ENCODE measurements at places on chromosomes 6 and 20.

DNA sequence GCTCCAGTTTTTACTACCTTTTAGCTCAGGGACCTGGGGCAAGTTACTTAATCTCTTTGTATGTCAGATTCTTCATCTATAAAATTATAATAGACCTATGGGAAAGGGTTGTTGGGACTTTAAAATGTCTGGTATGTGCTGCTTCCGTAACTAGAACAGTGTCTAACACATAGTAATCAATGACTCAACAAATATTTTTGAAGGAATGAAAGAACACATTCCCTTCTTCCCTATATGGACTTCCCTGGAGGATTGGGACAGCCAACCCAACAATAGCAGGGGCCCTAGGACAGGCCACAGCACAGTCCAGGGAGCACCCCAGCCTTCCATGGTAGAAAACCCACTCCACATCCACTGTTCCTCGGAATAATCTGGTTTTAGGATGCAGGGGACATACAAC lies 50.7 kb upstream of the TPD52L1 start:
- no peak for DNase-seq

- DNase-seq, result no peak
Measured at GRCh38 chr20:15319439-15319838, 982.0 kb upstream of the FLRT3 start.

DNA sequence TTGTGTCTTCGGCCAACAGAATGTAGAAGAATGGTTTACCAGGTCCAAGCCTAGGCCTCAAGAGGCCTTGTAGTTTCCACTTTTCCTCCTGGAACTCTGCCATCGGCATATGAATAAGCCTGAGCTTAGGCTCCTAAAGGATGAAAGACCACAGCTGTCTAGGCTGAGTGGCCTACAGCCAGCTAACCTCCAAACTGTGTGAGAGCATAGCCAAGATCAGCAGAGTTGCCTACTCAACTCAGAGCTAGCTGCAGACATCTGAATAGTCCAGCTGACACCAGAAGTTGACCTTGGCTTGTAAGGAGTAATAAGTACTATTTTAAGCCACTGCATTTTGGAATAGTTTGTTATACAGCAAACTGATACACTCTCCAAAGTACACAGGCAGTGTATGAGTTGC lies 52.6 kb upstream of the SMIM29 start:
- DNase-seq, result no peak

DNA sequence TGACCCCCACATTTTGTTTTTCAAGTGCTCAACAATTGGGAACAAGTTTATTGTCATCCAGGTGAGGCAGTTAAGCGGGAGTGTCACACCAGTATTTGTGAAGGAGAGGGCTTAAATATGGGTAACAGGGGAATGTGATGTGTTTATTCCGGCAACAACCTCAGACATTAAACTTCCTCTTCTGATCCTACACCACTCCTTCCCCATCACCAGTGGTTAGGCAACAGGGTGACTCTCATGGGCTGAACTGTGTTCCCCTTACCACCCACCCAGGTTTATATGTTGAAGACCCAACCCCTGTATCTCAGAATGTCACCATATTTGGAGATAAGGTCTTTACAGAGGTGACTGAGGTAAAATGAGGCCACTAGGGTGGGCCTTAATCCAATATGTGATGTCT lies 52.1 kb upstream of the RNF182 start:
- no peak for DNase-seq

DNA sequence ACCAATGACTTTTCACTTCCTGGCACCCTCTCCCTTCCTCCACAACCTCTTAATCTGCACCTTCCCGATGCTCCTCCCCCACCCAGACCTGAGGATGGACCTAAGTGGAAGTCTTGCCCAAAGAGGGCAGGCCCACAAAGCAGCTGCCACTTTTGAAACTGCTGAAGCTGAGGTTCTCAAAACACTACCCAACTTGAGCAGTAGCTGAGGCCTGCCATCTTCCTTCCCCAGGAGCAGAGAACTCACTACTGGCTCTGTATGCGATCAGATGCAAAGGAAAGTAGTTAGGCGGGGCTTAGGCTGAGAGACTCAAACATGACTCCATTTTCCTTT lies 1.5 kb downstream of the HM13 start:
- DNase-seq, result no peak

DNA sequence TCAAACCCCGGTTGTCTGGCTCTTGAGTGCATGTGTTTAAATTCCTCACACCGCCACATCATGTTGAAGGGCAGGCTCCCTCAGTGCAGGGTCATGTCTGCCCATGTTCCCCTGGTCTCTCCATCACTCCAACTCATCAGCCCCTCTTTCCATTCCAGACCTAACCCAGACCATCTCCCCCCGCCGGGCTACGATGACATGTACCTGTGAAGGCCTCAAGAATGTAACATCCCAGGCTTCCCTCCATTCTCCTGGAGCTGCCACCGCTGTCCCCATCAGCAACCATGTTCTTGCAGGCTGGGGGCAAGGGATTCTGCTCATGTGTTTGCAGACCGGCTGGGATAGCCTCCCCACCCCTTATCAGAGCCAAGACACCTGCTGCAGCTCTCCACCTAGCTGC lies 19.9 kb downstream of the TMEM74B start:
- DNase-seq, result no peak

GRCh38 chr6:1873781-1874180 lies 264.1 kb downstream of the FOXC1 start:
- DNase-seq, result no peak

GRCh38 chr6:50819466-50819903 lies 814 bp downstream of the TFAP2B start:
- no peak for DNase-seq

- DNase-seq, result no peak
Measured at GRCh38 chr6:127381384-127381783, 38.0 kb upstream of the ECHDC1 start.

DNA sequence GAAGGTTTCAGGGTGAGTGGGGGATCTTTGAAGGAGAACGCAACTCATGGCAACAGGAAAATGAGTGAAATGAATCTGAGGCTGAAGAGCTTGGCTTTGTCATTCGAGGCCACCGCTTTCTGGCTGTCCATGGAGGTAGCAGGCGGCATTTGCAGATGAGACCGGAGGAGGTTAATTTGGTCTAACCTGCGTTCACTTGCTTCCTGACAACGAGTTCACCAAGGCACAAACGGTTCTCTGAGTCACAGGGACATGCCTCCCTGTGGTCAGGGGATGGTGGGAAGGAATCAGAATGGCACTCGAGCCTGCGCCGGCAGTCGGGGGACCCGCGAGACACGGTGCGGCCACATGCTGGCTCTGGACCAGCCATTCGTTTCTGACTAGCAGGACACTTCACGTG lies 75.0 kb downstream of the IRF4 start:
- peak; percentile 53 for DNase-seq

- DNase-seq, result no peak
Measured at GRCh38 chr6:74447013-74447412, 751.0 kb downstream of the CD109 start.

DNA sequence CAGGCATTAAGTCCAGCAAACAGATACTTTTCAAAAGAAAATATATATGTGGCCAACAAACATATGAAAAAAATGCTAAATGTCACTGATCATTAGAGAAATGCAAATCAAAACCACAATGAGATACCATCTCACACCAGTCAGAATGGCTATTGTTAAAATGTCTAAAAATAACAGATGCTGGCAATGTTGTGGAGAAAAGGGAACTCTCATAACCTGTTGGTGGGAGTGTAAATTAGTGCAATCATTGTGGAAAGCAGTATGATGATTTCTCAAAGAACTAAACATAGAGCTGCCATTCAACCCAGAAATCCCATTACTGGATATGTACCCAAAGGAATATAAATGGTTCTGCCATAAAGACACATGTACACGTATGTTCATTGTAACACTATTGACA lies 20.6 kb downstream of the KCNQ5 start:
- no peak for DNase-seq

DNA sequence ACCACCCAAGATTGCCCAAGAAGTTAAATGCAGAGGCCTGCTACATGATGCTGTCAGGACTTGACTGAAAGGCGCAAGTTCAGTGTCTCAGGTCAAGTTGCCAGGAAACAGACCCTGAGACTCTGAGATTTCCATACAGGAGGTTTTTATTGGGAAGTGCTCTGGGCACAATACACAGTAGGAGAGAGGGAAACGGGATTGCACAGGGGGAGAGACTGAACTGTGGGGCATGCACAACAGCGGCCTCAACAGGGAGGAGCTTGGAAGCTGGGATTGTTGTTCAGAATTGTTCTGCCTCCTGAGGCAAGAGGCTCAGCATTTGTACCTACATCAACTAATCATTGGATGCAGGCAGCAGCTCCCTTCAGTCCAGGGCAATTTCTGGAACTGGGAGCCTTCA lies 6.7 kb downstream of the STX11 start:
- no peak for DNase-seq

- no peak for DNase-seq
Measured at GRCh38 chr6:25022140-25022553, 86.4 kb upstream of the RIPOR2 start.

DNA sequence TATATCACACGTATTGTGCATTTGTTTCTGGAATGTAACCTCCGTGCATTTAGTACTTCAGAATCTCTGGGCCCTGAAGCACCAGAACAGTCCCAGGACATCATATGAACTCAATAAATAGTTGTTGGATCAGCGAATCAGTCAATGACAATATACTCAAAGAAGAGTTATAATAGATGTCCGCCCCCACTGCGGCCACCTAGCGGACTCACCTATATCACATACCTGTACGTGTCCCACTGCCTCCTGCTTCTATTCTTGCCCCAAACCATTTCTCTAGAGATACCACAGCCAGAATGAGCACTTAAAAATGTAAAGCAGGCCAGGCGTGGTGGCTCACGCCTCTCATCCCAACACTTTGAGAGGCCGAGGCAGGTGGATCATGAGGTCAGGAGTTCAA lies 73.9 kb downstream of the DCDC2 start:
- DNase-seq, result no peak

DNA sequence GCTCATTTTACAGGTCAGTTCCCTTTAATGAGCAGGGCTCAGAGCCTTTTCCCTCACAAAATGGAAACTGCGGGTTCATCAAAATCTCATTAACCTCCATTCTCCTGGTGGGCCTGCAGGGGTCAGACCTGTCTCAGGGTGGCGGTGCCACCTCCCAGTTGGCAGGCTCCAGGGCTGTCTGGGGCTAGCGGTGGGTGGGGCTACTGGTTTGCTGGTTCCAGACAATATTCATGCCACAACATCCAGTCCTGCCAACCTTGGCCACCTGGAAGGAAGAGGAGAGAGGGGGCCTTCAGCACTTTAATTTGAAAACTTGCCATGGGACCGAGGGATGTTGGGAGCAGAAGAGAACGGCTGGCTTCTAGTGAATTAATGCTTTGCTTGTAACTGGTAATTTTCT lies 41.9 kb upstream of the CTNNBL1 start:
- DNase-seq, result peak; percentile 61

DNA sequence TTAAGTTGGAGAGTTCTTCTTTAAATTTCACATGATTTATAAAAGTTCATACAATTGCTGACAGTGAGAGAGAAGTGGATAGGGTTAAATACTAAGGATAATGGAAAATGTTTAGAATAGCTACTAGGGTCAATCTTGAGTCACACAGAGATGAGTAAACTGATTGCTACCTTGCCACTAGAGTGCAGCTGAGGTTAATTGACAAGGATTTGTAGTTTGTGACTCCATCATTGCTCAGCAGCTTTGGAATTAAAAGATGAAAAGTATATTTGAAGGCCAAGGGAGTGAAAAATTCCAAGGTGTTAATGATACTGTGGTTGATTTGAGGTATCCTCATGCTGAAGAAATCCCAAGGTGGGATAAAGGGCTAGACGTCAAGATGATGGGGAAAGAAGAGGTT lies 524.0 kb downstream of the UTRN start:
- no peak for DNase-seq

DNA sequence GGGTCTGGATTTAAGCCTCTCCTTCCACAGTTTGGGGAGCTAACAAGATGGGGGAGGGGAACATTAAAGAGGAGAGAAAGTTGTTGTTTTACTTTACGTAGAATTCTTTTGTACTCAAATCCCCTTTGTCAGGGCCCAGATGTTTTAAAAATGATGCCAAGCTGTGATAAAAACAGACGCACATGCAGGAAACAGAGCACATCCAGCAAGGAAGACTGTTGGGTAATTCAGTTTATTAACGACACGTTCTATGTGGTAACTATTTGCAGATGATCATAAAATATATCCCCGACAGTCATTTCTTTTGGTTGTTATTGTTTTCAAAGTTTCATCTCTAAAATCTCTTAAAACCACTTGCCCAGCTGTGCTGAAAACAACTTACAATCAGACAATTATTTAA lies 307.0 kb upstream of the PRDM1 start:
- no peak for DNase-seq

- no peak for DNase-seq
Measured at GRCh38 chr6:97765461-97765860, 482.4 kb upstream of the MMS22L start.

GRCh38 chr20:25225642-25226432 lies 22.0 kb upstream of the PYGB start:
- no peak for DNase-seq

DNA sequence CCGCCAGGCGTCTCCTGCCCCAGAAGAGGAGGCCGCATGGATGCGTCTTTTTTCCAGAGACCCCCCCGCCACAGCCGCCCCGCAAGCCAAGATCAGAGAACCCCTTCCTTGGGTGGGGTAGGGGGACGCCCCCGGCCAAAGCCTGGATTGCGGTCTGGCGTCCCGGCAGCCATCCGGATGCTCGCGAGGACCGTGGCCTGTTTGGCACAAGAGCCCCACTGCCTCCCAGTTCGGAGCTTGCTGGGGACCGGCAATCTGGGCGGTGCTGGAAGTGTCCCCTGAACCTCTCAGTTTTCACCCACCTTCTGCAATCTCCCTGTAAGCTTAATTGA lies 924 bp downstream of the FAM162B start:
- DNase-seq, result no peak

- DNase-seq, result no peak
Measured at GRCh38 chr6:109840796-109841195, 137.3 kb upstream of the GPR6 start.

GRCh38 chr6:99348288-99349170 lies 945 bp downstream of the FAXC start:
- DNase-seq, result no peak

GRCh38 chr20:32858189-32858588 lies 534 bp upstream of the EFCAB8 start:
- no peak for DNase-seq

- DNase-seq, result no peak
Measured at GRCh38 chr6:22747571-22747970, 178.2 kb downstream of the HDGFL1 start.

GRCh38 chr6:18451756-18452155 lies 64.6 kb downstream of the RNF144B start:
- DNase-seq, result no peak

GRCh38 chr20:57834306-57835073 lies 124.7 kb upstream of the PMEPA1 start:
- DNase-seq, result no peak

GRCh38 chr6:3545156-3545555 lies 88.3 kb upstream of the SLC22A23 start:
- no peak for DNase-seq

DNA sequence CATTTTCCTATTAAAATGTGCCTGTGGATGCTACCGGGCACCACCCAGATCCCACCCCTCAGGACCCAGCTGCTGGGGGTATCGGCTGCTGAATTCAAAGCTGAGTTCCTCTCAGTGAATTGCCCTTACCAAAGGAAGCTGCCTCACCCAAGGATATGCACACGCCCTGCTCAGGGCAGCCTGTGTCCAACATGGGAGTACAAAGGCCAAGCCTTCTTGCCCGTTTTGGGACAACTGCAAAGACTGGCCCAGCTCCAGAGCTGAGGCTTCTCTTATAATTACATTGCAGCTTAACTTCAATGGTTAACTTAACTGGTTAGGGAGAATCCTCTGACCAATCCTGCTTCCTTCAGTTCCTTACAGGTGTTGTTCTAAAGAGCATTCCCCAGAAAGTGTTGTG lies 19.8 kb upstream of the FANCE start:
- DNase-seq, result no peak

GRCh38 chr20:48662711-48663110 lies 165.1 kb downstream of the PREX1 start:
- no peak for DNase-seq

Measured in activated CD8-positive, alpha-beta memory T cell treated with anti-CD3 and anti-CD28 coated beads for 24 hours (primary cell).